ENCODE measurements at places on chromosomes 7 and 10. TPM values are rescaled to one million over a fixed set of nuclear protein-coding genes. Genes with fewer than 3 reads are reported as not detected.

DNA sequence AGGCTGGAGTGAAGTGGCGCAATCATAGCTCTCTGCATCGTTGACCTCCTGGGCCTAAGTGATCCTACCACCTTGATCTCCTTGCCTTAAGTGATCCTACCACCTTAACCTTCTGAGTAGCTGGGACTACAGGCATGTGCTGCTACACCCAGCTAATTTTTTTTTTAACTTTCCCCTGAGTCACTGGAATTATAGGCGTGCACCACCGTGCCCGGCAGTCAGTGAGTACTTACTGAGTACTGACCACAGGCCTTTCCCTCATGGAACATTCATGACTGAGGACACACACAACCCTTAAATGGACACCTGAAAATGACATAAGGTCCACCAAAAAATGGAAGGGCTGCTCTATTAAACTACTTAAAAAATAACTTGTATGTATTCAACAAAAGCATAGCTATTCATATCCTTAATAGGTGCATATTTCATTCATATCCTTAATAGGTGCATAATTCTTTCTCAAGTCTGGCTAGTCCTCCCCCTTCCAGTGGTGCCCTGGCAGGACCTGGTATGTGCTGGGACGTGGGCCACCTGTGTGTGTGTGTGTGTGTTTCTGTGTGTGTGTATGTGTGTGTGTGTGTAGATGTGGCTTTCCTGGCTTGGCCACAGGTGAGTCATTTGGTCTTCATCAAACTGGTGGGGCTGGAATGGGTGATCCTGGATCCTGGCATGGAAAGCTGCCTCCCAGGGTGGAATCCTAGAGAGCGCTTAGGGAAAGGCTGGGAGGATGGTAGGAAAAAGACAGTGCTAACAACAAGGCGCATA, 3.5 kb downstream of the FAM180A start:
- no peak for DNase-seq

DNA sequence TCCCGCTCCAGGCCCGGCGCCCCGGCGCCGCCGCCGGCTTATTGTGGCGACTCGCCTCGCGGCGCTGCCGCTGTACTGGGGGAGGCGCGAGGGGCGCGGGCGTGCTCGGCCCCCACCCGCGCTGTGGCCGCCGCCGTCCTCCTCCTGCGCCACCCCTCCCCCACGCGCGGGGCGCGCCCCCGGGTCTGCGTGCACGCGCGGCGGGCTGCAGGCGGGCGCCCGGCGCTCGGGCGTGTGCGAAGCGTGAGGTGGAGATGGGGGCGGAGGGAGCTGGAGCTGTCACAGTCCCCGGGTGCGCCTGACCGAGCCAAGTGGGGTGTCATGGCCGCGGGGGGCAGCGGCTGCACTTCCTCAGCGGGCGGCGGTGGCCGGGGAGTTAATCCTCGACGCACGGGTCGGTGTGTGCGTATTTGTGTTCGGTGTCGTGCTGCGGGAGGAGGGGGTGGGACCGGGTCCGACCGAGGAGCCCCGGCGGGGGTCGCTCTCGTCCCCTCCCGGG, 672 bp downstream of the LCOR start:
- DNase-seq: peak; percentile 91

DNA sequence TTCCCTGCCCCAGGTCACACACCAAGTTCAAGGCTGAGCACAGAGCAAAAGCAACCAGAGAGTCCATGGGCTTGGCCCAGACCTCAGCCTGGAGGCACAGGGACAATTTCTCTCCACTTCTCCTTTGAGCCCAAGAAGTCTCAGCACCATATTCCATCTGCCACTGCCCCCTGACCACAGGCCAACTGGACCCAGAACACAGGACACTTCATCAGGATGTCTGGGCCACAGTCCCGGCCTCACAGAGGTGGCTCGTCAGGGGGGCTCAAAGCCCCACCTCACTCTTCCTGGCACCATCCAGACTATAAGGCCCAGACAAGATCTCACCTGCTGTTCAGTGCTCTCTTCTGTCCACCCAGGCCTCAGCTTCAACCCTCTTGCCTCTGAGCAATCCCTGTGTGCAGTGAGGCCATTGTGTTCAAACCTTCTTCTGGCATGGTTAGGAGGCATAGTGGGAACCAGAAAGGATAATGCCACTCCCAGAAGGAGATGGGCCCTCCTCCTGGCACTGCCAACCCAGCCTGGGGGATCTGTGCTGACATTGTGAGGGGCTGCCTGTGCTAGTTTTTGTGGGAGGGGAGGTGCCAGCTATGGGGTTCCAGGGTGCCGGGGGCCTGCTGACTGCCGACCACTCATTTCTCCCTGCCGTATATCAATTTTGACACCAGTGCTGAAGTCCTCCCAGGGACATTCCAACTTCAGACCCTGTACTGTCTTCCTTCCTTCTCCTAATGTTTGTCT, 49.7 kb upstream of the ANTXRL start:
- DNase-seq: no peak

GRCh38 chr7:76272851-76273497, 29.5 kb upstream of the HSPB1 start:
- no peak for DNase-seq

Gene HOXA7
- 6.2 TPM for total RNA-seq

- DNase-seq: no peak
These were observed 5.6 kb downstream of the CALML3 start for GRCh38 chr10:5530412-5530806.

- DNase-seq: no peak
These were observed 125.7 kb downstream of the PLPP4 start for GRCh38 chr10:120582753-120583152.

DNA sequence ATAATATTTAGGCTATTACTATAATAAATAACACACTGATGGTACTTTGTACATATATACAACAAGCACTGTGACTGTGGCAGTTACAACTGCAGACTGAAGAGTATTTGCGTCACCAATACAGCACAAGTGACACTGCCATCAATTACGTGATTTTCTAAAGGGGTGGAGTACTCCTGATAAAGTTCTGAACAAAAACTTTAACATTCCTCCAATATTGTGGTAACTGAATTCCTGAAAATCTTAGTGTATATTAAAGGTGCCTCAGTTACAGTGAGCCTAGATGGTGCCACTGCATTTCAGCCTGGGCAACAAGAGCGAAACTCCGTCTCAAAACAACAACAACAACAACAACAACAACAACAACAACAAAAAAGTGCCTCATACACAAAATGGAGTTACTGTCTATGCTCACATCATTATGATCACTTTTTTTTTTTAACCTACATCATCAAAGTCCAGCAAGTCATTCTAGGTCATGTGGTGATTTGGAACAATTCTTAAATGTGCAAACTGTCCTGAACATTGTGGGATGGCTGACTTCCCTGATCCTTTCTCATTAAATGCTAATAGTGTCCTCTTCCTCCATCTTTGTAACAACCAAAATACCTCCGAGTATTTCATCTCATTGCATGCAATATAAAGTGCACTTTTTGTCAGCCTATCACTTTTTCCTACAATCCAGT, 15.1 kb downstream of the BRAF start:
- DNase-seq: no peak

GRCh38 chr7:28174442-28174841, 6.2 kb downstream of the JAZF1 start:
- DNase-seq: no peak

Gene KLF14
- total RNA-seq: 1.1 TPM

- DNase-seq: peak; percentile 28
These were observed 50.5 kb upstream of the NANOS1 start for GRCh38 chr10:118978998-118979350.

GRCh38 chr7:128215739-128216138, 25.3 kb upstream of the LEP start:
- DNase-seq: no peak

DNA sequence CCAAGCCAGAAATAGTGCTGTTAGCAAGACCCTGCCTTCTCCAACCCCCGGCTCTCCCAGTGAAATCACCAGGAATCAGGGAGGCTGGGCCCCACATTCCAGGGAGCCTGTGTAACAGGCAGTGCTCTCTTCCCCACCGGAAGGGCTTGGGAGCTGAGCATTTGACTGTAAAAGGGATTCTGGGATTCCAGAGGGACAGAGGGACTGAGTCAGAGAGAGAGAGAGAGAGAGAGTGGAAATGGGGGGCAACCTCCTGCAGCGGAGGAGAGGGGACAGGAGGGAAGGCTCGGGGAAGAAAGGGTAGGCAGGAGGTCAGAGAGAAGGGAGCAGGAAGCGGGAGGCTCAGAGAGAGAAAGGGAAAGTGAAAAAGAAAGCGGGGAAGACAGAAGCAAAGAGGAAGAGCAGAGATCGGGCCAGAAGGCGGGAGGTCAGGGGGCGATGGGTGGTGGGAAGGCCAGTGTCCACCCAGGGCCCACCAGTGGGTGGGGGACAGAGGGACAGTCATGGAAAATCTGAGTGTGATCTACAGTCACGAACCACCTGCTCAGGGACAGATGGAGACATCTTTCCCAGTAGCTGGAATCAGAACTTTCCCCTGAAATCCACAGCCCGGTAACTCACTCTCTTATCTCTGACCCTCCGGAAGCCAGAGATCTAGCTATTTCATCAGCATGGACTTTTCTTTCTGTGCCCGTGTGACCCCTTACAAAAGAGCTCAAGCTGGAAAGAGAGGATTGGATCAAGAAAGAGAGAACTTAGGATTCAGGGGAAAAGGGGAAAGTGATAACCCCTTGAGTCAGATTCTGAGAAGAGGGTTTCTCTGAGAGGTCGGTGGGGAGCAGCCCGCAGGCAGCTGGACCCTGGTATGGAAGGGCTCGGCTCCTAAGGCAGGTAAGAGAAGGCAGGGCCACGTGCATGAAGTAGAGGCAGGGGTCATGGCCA, 4.6 kb upstream of the SERPINE1 start:
- DNase-seq: peak; percentile 77

- DNase-seq: peak; percentile 33
These were observed 12.1 kb downstream of the IL15RA start for GRCh38 chr10:5965266-5965665.

Gene ZNF511
- total RNA-seq: 27.8 TPM

Gene WASHC2C
- total RNA-seq: 48.1 TPM

DNA sequence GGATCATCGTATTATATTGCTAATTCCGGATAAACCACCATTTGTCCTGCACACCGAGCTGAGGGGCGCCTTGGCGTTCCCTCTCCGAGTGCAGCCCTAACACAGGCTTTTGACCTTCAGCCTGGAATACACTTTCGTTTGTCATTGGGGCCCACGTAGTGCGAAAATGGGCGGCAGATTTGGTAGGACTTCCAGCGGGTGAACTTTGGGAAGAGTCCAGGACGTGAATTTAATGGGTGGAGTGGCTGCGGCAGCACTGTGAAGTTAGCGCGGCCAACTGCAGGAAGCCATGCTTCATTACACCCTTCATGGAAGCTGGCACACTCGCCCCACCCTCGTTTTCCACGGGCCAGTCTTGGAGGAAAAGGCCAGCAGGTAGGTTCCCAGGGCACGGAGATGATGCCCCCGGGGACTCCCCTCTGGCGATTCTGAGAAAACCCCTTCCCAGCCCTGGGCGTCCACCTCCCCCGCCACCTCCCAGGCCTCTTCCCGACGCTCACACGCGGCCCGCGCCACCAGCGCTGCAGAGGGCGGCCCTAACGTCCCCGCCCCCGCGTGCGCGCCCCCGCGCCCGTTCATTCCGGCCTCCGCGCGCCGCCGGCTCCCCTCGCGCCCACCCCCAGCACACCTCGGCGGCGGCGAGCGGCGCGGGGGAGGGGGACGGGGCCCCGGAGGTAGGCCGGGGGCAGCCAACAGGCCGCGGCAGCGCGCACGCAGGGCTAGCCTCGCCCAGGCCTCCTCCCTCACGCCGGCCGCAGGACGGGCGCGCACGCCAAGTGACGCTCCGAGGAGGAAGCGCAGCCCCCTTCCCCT, at the start of gene MLLT10:
Gene MLLT10, plus strand, starts transcription at position 766 of the 813 bp plus-strand sequence. CDS start 413 bp downstream, outside the sequence.
- peak; percentile 95 for DNase-seq

GRCh38 chr10:47418321-47418720, 34.2 kb upstream of the ZNF488 start:
- DNase-seq: no peak

- no peak for DNase-seq
These were observed 21.5 kb upstream of the AKR1C1 start for GRCh38 chr10:4941540-4942330.

- no peak for DNase-seq
These were observed 80.1 kb upstream of the IMMP2L start for GRCh38 chr7:111642373-111642772.

All from sciatic nerve (tissue), 2 donors.